Neural crest cell (in vitro differentiated cells): ENCODE measurements at places on chromosomes 7 and 10. TPM values are rescaled to one million over a fixed set of nuclear protein-coding genes. Genes with fewer than 3 reads are reported as not detected.
A peak's percentile ranks its signal among the peaks of the same experiment; 100 is the strongest.

GRCh38 chr10:99604862-99605261 lies 15.4 kb downstream of the SLC25A28 start:
- DNase-seq = no peak

GRCh38 chr10:52108236-52108635 lies 205.8 kb upstream of the DKK1 start:
- DNase-seq = no peak

- DNase-seq = no peak
Observed at GRCh38 chr7:141369422-141369821, 181.8 kb upstream of the AGK start.

TUBAL3 gene
- total RNA-seq = not detected in 2 replicates

NKX1-2 gene
- total RNA-seq = not detected in 2 replicates

- no peak for DNase-seq
Observed at GRCh38 chr7:32228601-32229000, 158.4 kb upstream of the PDE1C start.

GRCh38 chr10:66180581-66181318 lies 745.1 kb upstream of the LRRTM3 start:
- DNase-seq = peak; percentile 33

GRCh38 chr10:14262836-14263425 lies 67.8 kb downstream of the FRMD4A start:
- no peak for DNase-seq

DNA sequence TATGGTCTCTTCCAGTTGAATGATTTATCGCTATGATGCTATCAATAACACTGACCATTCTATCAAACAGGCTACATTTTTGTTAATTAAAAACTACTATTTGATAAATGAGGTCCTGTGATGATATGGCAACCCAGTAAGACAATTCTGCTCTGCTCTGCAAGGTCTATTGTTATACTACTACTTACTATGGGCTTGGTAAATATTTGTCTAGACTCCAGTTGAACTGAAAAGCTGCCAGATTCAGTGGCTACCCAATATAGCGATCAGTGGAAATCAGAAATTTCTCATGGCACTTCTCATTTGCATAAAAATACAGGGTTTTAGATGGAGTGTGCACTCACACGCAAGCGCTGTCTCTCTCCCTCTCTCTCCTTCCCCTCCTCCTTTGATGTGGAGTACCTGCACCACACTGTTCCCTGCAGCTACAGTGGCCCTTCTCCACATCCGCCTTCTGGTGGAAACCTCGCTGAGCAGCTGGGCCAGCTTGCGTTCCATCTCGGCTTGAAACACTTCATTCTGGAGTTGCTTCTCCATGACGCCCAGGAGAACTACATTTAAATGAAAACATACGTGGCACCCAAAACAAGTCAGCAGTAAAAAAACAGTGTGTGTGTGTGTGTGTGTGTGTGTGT lies 77.9 kb downstream of the KIAA1549 start:
- no peak for DNase-seq

GRCh38 chr7:142298627-142299026 lies 40.8 kb upstream of the PRSS58 start:
- no peak for DNase-seq

GRCh38 chr10:67818323-67818722 lies 19.7 kb downstream of the DNAJC12 start:
- no peak for DNase-seq

DNA sequence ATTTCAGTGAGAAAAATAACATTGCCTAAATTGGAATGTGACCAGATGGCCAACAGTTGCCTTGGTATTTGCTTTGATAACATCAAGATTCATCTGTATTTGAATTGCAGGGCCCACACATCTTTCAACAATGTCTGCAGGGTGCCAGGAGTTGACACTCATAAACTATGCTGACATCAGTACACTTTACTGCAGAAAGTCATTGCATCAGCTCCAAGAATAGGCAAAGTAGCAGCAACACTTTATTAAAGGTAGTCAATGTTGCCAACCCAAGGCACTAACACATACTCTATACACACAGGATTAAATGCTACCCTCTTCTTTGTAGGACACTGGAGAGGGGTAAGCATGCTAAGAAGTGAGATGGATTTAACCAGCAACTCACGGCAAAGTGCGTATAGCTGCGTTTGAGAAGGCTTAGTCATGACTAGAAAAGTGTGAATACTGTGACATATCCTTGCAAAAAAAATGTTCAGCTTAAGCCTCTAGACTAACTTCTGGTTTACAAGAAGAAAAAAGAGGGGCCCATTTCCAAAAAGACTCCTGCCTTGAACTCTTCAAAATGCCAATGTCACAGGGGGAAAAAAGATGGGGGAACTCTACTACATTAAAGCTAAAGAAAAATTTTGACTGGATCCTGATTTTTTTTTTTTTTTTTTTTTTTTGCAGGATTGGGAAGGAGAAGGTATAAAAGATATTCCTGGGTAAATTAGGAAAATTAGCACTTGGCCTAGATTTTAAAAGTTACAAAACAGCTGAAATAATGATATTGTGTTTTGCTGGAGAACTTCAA lies 2.2 kb downstream of the BBIP1 start:
- no peak for DNase-seq

- DNase-seq = no peak
Observed at GRCh38 chr10:8306685-8307364, 252.3 kb downstream of the GATA3 start.

CALHM2 gene
- not detected in 2 replicates for total RNA-seq

GRCh38 chr7:81887098-81888090 lies 117.5 kb upstream of the HGF start:
- no peak for DNase-seq

DNA sequence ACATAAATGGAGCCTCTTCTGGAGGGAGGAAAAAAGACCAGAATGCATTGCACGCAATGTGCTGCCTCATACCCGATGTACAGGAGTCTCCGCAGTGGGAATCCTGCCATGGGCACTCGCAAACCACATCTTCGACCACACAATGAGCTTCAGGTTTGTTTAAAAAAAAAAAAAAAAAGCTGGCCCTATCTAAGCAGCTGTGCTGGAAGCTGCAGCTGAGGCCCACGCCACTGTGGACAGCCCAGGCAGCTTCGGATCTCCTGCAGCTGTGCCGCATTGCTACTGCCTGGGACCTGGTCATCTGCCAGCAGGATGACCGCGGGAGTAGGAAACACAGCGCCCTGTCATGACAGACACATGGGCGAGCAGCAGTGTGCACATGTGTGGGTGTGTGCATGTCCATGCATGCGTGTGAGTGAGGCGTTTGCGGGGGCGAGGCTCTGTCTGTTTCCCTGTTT lies 26.0 kb downstream of the EN2 start:
- DNase-seq = no peak

DNA sequence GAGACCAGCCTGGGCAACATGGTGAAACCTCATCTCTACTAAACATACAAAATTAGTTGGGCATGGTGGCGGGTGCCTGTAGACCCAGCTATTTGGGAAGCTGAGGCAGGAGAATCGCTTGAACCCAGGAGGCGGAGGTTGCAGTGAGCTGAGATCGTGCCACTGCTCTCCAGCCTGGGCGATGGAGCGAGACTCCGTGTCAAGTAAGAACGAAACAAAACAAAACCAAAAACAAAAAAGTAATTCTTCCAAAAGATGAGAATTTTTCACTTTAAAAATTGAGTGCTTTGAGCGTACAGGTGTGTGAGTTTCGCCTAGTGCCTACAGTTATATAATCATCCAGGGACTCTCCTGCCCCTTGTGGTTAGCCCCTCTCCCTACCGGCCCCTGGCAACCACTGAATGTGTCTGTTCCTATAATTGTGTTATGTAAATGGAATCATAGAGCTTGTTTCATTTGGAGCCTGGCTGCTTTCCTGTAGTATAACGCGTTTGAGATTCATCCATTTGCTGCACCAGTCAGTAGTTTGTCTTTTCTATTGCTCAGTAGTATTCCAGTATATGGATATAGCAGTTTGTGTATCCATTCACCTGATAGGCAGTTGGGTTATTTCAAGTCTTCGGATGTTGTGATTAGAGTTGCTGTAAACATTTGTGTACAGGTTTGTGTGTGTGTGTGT lies 80.0 kb downstream of the RBM33 start:
- no peak for DNase-seq

DNA sequence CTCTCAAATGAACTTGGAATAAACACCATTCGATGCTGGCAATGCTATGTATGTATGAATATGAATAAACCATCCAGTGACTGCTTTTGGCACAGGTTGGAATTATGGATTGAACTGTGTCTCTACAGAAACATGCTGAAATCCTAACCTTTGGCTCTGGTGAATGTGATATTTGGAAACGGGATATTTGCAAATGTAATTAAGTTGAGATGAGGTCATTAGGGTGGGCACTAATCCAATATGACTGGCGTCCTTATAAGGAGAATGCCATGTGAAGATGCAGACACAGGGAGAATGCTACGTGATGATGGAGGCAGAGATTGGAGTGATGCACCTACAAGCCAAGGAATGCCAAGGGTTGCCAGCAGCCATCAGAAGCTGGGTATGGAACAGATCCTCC lies 3.4 kb upstream of the ACTR3B start:
- DNase-seq = no peak

DNA sequence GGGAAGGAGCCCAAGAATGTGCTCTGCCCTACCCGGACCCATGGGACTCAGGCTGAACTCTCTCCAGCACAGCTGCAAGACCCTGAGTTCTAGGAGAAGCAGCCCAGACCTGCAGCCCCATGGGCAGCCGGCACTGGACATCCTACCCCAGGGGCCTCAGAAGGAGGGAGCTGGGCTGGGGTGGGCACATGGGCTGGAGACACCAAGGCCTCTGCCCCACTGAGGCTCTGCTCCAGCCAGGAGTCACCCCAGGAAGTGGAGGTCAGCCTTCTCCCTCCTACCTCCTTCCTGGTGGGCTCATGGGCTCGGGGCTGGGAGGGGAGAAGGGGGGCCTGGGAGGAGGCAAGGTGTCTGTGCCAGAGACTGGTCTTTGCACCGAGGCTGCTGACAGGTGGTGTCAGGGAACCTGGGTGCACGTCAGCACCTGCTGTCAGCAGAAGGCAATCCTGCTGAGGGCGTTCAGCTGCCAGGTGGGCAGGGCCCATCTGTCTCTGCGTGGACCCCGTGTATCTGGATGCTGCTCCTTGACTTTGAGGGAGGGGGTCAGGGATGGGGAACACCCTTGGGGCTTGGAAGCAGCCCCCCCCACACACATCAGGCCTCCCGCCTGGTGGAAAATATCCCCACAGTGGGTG lies 95.2 kb downstream of the PDGFA start:
- no peak for DNase-seq

GRCh38 chr10:127322286-127322685 lies 125.9 kb upstream of the INSYN2A start:
- no peak for DNase-seq

DNA sequence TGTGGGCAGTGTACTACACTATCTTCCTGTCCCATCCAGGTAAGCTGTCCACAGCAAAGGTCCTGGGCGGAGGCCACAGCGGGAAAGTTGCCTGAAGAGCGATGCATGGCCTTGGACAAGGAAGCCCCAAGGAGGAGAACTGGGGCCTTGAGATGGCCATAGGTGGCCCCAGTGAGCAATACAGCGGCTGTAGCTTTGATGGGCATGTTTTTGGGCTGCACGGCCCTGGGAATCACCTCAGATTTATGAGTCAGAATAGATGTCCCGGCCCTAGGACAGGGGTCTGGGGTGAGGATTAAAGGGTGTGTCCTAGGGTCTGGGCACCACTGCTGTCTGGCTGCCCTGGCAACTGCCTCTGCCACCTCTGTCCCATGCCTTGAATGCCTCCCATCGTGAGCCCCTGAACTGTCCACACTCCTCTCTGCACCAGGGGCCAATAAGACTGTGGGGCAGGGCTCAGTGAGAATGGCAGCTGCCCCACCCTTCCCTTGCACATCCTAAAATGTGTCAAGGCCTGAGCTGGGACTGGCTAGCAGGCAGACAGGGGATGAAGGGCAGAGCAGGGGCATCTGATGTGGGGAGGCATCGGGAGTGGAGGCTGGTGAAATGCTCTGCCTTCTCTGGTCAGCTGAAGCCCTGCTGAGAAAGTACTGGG lies 9.4 kb upstream of the IRF5 start:
- no peak for DNase-seq

DNA sequence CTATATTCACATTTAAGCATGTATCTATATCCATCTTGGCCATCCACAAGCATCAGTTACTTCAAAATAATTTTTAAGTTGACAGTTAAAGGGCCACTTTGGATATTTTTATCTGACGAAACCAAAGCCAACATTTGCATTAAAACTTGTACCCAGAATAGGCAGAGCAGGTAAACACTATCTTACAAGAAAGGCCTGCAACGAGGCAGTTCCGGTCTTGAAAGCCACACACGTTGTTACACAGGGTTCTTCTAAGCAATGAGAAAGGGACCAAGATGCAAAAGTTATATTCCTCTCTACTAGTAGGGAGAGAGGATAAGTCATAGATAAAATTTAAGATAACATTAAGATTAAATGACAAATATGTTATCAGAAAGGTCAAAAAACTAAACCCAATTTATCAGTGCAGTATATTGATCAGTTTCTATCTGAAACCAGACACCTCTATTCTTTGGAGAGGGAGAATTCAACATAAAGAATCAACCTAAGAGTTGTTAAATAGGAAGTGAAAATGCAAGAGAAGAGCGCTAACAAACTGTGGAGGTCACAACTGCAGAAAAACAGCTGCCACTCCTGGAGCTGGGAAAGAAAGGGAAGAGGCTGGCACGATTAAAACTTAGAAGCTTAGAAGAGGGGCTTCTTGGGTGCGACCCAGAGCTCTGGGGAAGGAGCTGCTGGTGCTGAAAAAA lies 701.3 kb downstream of the TNS3 start:
- DNase-seq = no peak

GRCh38 chr10:86105640-86106039 lies 261.0 kb downstream of the GRID1 start:
- DNase-seq = no peak

UPK3B gene
- total RNA-seq = 0.77 TPM in 1 of 2 replicates, not detected in the other

TEX47 gene
- total RNA-seq = not detected in 2 replicates

NPFFR1 gene
- total RNA-seq = not detected in 2 replicates

DNA sequence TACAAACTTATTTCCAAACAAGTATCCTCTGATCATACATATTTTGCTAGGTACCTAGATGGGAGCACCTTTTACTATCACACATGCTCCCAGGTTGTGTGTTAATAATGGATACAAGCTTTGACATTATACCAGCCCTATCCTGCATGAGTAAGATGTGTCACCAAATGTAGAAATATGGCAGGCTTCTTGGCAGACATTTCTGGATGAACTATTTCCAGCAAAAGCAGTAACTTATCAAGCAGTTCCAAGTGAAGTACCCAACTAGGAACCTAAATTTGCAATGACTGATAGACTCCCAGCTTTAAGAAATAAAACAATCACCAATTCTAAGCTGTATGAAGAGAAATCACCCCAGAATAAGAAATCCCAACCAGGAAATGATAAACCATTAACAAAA lies 103.7 kb upstream of the TMEM72 start:
- DNase-seq = no peak
